Activated CD4-positive, CD25-positive, alpha-beta regulatory T cell treated with anti-CD3 and anti-CD28 coated beads, Interleukin-2, amount 50 U/mL, for 72 hours (primary cell): ENCODE measurements at places on chromosomes 1 and 21.

DNA sequence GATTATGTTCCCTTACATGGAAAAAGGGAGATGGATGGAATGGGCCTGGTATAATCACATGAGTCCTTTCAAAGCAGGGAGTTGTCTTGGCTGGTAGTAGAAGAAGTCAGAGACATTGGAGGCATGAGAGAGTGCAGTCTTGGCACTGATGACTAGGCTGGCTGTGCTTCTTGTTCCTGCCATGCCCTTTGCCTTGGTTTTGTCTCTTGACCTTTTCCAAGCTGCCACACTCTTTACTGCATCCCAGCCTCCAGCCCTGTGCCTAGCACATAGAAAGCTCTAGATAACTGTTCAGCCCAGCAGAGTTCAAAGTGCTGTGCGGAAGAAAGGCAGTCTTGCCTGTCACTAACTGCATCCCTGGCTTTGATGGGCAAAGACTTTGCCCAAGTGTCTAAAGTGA is 412.6 kb downstream of the PRDM2 start:
- DNase-seq: no peak

GRCh38 chr1:20143734-20144565 is 4.8 kb downstream of the PLA2G2F start:
- no peak for DNase-seq

DNA sequence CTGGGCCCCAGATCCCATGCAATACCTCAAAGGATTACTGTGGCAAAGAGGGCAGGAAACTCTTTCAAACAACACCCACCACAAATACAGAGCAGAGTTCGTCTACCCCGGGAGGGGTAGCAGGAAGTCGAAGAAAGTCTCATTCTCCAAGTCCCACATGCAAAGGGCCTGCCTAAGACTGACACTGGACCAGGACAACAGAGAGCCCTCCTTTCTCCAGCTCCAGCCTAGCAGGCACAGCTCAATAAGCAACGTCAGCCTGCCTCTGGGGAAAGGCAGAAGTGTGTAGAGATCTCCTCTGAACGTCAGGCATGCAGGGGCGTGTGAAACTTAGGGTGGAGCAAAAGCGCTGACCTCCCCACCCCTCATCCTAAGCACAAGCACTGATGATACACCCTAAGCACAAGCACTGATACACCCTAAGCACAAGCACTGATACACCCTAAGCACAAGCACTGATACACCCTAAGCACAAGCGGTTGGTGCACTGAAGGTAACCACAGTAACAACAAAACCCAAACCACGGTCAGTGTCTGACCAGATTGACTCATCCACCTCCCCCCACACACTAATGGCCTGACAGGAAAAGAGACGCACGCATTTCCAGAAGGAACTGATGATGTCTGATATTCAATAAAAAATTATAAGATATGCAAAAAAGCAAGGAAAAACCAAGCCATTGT is 1.3 kb downstream of the KRTAP12-3 start:
- DNase-seq: no peak

DNA sequence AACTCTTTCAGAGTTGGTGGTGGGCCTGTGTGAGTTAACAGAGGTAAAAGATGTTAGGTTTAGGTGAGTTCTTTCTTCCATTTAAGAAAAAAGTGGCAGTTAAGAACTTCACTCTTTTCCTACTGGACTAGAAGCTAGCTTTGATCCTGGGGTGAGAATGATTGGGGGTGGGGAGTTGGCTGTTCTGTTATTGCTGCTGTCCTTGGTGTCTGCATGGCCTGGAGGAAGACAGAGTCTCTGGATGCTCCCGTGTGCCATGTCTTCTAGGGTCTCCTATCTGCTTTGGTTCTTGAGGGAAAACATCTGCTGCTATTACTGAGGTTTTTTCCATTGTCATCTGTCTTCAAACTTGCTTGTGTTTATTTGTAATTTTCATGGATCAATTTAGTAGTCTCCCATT is 275.7 kb downstream of the HLX start:
- no peak for DNase-seq

DNA sequence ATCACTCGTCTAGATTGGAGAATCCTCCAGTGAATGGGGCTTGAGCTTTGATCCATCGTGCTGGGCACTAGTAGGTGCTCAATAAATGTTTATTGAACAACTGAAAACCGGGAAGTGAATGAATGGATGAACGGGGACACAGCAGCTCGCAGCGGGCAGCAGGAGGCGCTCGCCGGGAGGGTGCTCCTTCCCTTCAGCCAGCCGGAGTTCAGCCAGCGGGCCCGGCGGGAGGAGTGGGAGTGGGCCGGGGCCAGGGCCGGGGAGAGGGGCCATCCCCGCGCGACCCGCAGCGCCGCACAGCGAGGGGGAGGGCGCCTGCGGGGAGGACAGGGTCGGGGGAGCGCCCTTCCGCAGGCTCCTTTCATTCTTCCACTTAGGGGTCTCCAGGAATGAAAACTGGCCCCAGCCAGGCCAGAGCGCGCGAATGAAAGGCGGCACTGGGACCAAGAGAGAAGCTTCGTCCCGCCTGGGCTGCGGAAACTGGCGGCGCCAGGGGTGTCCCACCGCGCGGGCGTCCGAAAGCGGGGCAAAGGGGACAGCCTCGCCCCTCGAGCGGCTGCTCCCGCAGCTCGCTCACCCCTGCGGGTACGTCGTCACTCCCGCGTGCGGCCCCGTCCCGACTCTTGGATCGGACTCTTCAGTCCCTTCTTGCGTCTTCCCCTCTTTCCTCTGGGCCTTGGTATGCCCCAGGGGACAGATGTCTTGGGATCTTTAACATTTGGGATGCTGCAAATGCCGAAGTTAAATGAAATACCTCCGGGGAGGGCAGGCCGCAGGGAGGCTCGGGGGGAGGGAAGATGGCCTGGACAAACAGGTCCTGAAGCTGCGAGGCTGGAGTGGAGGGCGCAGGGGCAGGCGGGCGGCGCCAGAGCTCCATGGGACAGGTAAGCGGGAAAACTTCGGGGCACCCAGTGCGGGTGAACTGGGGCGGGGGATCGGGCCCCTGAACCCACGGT is 3.6 kb upstream of the INAVA start:
- no peak for DNase-seq

GRCh38 chr1:151612501-151613281 is 841 bp downstream of the SNX27 start:
- DNase-seq: no peak

DNA sequence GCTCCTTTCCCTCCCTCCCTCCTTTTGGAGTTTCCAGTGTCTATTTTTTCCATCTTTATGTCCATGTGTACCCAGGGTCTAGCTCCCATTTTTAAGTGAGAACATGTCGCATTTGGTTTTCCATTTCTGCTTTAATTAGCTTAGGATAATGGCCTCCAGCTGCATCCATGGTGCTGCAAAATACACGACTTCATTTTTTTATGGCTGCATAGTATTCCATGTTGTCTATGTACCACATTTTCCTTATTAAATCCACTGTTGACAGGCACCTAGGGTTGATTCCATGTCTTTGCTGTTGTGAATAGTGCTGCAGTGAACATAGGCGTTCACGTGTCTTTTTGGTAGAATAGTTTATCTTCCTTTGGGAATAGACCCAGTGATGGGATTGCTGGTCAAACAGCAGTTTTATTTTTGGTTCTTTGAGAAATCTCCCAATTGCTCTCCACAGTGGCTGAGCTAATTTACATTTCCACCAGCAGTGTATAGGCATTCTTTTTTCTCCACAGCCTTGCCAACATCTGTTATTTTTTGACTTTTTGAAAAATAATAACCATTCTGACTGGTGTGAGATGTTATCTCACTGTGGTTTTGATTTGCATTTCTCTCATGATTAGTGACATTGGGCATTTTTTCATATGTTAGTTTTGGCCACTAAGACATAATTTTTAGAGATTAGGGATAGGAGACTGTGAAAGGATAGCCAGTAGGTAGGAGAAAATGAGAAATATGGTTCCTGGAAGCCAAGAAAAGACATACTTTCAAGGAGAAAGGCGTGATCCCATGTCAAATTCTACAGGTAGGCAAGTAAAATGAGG is 50.4 kb downstream of the ADAMTS1 start:
- no peak for DNase-seq

DNA sequence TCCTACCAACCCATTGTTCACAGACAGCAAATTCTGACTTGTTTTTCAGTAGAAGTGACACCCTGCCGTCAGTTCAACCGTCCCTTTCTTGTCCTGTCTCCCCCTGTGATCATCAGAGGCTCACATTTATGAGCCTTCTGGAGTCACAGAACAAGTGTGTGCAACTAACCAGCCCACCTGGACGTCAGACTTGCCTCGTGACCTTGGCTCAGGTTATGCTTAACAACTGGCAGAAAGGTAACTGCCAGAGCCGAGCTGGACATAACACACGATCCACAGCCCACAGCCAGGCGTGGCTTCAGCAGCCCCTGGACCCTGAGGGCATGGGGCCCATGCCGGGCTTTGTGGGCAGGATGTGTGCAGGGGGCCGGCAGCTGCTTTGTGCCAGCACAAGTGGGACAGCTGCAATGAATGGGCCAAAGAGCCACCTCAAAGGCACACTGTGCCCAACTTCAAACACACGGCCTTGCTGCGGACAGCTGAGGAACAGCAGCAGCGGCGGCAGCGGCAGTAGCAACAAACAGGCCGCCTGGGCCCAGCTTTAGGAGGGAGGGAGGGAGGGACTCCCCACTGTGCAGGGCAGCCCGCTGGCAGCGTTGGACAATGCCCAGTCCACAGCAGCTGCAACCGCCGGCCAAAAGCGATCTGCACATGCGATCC is 103.9 kb downstream of the ZBTB18 start:
- DNase-seq: no peak

DNA sequence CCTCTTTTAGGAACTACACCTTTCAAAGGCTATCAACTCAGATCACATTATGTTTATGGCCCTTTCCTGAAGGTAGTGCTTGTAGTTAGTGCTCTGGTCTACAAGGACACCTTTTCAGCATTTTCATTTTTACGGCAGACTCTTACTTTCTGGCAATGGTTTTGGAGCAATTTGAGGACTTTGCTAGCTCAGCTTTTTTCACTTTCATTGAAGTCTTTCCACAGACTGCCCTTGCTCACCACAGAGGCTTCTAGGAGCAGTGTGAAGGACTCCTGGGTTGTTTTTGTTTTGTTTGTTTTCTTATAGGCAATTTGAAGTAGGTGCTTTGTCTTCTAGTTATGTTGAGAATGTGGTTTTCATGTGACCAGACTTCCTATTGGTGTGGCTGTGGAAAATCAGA is 43.1 kb downstream of the CD55 start:
- DNase-seq: no peak

DNA sequence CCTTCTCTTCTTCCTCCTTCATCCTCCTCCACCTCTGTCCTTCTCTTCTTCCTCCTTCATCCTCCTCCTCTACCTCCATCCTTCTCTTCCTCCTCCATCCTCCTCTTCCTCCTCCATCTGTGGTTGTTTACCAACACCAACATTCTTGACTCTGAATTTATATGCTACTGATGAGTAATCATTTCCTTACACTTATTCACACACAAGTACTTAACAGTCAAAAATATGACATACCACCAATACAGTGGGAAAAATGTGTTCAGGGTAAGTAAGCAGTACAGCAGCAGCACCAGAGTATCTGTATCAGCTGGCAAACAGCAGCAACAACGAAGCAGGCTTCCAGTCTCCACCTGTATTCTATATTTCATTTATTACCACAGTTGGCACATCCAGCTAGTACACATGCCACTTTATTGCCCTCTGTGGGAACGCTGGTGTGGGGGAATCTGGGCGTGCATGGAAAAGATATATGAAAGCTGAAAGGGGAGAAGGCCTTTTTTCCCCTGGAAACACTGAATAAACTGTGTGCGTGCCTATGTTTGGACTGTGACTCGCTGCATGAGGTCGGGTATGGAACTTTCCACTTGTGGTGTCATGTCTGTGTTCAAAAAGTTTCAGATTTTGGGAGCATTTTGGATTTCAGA is 16.0 kb downstream of the ADSS2 start:
- no peak for DNase-seq

DNA sequence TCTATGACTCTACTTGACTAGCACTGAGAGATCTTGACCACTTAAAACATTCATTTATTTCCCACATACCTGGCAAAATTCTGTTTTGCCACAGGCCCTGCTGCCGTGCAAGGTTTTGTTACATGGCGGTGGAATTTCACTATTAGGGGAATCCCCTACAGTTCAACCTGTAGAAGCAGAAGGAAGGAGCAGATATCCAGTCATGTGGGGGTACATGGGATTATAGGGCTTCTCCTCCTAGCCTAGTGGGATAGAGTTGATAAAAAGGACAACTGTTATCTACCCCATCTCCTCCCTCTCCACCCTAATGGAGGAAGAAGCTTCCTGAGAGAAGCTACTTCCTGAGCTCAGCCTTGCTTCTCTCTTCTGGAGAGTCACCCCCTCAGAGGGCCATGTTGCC is 17.7 kb upstream of the PROK1 start:
- no peak for DNase-seq

DNA sequence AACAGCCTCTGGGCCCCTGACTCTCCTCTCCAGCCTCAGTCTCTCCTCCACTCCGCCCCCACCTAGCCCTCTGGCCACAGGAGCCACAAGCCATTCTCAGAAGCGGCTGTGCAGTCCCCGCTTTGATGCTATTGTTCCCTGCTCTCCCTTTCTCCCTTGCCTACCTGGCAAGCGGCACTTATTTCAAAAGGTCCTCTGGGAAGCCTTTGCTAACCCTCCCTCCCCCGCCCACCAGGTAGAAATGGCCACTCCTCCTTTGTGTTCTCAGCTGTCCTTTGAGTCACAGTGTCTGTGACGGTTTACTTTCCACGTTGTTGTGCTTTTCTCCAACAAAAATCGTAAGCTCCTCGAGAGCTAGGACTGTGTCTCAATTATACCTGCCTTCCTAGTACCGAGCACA is 338.4 kb upstream of the PROX1 start:
- DNase-seq: no peak

GRCh38 chr1:111852261-111852721 is 96.6 kb downstream of the DDX20 start:
- no peak for DNase-seq

GRCh38 chr1:227223171-227223806 is 95.0 kb downstream of the CDC42BPA start:
- no peak for DNase-seq

GRCh38 chr1:219433001-219433400 is 179.9 kb downstream of the ZC3H11B start:
- no peak for DNase-seq
